Activated gamma-delta T cell treated with anti-CD3 and anti-CD28 coated beads, Interleukin-2, amount 50 U/mL, for 16 hours (primary cell): ENCODE measurements at places on chromosomes 1 and 21.

- DNase-seq = no peak
Observed at GRCh38 chr21:46666941-46667740, 31.7 kb downstream of the PRMT2 start.

DNA sequence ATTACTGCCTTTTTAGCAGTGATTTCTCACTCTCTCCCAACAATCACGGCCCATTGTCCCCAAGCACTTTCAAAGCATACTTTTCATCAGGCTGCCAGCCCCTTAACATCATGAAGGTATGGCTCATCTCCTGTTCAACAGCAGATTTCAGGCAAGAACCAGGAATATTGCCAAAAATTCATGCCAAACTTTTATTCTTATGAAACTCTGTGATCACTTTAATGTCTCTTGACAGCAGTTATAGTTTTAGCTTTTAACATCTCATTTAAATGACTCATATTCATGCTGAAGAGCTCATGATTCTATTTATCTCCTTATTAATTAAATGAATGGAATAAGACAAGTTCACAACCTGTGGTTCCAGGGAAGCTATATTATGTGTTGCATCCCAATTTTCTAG lies 235.1 kb downstream of the GRIK1 start:
- DNase-seq = no peak

DNA sequence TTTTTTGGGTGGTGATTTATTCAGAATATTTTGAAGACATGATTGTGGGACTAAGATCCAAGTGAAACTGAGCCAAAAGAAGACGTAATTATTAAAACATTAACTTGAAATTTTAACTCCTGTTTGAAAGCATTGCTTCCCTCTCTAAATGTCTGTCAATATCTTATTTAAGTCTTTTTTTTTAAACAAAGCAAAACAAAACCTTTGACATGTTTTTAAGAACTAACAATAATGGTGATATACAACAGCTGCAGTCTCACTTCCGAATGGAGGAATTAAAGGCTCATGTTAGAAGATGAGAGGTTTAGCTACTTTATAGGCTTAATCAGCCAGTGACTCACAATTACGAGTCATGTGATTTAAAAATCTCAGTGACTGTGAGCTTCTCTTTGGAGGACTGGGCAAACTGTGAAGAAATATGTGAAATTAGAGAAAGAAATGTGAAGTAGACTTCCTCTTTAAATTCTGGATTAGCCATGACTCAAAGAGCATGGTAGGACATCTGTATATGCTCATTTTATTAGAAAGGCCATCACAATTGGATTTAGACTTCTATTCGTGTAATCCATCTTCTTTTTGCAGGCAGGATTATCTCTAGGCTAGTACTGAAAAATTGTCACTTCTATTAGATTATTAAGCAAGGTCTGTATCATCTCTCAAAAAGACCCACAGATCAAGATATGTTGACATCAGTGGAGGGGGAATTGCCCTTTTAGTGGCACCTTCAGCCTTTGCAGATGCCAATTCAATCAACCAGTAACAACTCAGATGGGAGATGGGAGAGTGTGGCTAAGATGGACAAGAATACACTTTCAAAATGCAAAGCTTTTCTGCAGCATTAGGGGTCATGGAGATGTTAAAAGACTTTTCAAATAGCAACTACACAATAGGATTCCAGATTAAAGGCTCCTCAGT lies 28.7 kb downstream of the KCNA3 start:
- DNase-seq = no peak

DNA sequence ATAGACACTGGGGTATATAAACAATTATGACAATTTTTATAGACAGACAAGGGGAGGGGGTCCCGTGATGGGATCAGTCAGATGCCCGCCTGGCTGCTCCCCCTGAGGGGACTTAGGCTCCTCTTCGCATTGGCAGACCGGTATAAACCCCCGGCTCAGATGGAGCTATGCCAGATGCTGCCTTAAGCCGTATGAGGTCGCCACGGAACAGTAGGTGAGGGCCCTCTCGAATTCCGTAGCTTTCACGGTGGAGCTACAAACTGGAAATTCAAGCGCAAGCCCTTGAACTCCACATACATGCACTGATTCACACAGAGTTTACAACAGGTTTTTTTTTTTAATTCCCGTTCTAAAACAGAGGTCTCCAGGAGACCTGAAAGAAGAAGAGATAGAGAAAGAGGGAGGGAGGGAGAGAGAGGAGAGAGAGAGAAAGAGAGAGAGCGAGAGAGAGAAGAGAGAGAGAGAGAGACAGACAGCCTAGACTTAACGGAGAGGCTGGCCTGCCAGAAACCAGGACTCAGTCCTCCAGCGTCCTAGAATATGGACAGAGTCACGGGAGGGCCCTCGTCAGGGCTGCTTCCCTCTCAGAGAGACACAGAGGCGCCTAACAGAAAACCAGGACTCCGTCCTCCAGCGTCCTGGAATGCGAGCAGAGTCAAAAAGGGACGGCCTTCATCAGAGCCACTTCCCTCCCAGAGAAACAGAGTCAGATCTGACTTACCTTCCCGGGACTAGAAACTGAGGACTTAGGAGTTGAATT lies 24.4 kb upstream of the TMEM54 start:
- DNase-seq = no peak

GRCh38 chr1:88647749-88648415 lies 36.2 kb upstream of the PKN2 start:
- DNase-seq = no peak

- no peak for DNase-seq
Observed at GRCh38 chr1:203252678-203253077, 23.2 kb upstream of the CHIT1 start.

DNA sequence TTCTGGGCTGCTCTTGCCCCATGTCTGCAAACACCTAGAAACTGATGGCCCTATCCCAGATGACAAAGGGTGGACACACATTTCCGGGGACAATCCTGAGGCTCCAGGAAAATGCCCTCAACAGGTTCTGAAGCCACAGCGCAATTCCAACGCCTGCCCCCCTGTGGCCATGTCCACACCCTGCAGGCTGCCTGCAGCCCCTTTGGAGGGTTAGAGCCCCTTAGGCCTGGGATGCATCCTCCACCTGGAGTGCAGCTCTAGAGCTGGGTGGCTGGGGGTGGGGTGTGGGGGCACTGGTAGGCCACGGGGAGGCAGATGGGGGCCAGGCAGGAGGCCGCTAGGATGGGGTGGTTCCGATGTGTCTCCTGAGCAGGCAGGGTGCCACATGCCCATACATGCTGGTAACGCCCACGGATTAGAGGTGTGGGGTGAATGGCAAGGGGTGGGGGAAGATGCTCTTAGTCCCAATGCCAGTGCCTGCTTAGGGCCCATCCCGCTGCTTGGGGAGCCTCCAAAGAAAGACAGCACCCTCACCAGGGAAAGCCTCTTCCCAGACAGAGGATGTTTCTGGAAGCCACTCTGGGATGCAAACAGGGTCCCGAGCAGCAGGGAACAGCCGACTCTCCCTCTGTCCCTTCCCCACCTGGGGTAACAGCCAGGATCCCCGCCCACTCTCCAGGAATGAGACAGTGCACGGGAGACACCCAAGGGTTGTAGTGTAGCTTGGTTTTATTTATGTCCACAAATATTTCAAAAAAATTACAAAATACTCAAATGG lies 34.0 kb downstream of the SLC45A1 start:
- DNase-seq = no peak

DNA sequence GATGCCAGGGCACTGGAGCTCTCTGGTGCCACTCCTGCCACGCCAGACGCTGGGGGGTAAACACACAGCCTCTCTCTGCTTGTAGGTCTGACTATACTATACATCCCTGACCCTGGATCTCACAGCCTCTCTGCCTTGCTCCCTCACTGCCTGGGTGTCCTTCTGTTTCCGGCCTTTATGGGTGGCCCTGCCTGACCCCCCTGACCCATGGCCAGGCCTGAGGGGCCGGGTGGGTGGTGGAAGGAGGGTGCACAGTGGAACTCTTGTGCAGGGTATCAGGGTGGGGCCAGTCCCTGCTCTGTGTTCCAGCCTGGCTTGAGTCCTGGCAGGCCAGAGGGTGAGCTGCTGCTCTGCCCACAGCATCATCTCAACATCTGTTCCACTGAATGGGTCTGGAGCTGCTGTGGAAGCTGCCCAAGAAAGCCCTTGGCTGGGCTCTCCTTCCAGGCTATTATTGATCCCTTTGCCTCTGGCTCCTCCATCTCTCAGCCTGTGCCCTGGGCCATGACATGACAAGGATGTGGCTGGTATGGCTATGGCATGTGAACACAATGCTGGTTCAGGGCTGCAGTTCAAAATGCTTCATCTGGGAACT lies 17.2 kb upstream of the SYNC start:
- DNase-seq = no peak

GRCh38 chr1:219446288-219446687 lies 166.6 kb downstream of the ZC3H11B start:
- no peak for DNase-seq

GRCh38 chr1:201694608-201695335 lies 134.2 kb upstream of the IPO9 start:
- DNase-seq = no peak
